ENCODE measurements at places on chromosomes 2 and 18. TPM values are rescaled to one million over a fixed set of nuclear protein-coding genes. Genes with fewer than 3 reads are reported as not detected.

DNA sequence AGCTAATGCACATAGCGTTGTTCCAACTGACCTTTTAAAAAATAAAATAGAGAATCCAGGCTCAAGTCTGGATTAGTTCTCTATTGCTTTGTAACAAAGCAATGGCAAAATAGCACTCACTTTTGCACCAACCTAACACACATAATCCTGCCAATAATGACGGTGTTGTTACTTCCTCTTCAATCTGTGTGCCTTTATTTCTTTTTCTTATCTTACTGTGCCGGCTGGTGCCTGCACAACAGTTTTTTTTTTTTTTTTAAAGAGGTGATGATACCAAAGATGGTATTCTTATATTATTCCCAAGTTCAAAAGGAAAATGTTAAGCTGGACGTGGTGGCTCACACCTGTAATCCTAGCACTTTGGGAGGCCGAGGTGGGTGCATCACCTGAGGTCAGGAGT is 3.4 kb downstream of the PLB1 start:
- no peaks in the 10 kb centered on the region for H3K27me3 ChIP-seq
- H3K36me3 ChIP-seq: no peaks in the 10 kb centered on the region

- no peaks in the 10 kb centered on the region for H3K4me1 ChIP-seq
- H3K4me3 ChIP-seq: no peak overlapping the region
- no peaks in the 10 kb centered on the region for H3K36me3 ChIP-seq
- no peaks in the 10 kb centered on the region for H3K27me3 ChIP-seq
- no peak for ATAC-seq
Observed at GRCh38 chr18:28903306-28903705, 726.4 kb upstream of the CDH2 start.

Gene DPP4
- total RNA-seq: 34.6 TPM

Gene CCDC142
- 26.3 TPM for total RNA-seq

Data from activated T-helper 17 cell treated with anti-CD3 and anti-CD28 coated beads, Interleukin-2, amount 50 U/mL, for 72 hours (primary cell).